Natural killer cell (primary cell): ENCODE measurements at places on chromosomes 7 and 10. TPM values are rescaled to one million over a fixed set of nuclear protein-coding genes. Genes with fewer than 3 reads are reported as not detected.
A peak's percentile ranks its signal among the peaks of the same experiment; 100 is the strongest.

DNA sequence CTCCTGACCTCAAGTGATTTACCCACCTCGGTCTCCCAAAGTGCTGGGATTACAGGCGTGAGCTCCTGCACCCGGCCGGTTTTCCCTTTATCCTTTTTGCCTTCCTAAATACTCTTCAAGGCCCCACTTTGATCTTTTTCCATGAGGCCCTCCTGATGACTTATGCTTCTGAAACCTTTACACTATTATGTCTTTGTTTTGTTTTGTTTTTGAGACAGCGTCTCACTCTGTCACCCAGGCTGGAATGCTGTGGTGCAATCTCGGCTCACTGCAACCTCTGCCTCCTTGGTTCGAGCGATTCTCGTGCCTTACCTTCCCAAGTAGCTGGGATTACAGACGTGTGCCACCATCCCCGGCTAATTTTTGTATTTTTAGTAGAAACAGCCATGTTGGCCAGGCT, 3.8 kb downstream of the STMP1 start:
- no peak for DNase-seq

GRCh38 chr10:63437116-63437949, 28.4 kb downstream of the JMJD1C start:
- DNase-seq = no peak

DNA sequence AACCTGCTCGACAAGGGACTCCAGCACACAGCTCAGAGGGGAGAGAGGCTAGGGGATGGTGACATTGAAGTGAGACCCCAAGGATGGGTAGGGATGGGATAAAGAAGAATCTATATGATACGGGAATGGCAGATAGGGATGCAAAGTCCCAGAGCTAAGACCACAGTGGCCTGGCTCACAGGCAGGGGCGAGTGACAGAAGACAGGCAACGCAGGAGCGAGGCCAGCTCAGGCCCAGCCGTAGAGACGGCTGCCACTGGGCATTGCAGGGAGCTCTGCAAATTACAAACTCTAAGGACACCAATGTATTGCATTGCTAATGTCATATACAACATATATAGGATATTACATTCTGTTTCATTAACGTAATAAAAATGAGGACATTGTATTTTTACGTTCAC, 131.4 kb downstream of the TCERG1L start:
- no peak for DNase-seq

DNA sequence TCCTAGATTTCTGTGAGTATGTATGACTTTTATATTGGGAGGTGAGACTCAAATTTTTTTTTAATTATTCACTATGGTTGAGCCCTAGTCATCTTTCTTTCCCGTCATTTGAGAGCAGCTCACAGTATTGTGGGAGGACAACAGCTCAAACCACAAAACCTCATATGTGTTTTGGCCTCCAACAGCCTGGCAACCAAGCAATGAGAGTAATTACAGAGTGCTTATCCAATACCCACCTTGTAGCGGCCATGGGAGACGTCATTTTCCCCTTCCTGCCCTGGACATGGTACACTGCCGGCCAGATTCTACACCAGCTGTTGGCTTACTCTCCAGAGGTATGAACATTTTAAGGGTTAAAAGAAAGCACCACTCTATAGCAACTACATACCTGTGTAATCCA, 49.1 kb downstream of the DOCK4 start:
- DNase-seq = no peak

GRCh38 chr10:81071087-81071796, 533.5 kb downstream of the SH2D4B start:
- DNase-seq = no peak

GRCh38 chr10:47335906-47336305, 12.3 kb upstream of the RBP3 start:
- no peak for DNase-seq

DNA sequence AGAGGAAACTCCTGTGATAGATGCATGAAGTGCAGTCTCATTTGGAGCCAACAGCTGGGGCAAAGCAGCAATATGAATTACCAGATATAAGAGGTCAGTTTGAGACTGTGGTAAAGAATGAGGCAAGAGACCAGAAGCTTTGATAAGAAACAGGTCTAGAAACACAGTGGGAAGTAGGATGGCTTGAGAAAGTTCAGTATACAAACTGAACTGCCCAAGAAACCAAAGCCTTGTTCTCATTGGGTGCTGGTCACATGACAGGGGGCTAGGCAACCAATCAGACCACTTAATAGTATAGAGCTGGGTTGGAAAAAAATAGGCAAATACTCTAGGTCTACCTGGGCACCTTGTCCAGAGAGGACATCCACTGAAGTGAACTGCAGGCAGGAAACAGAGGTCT, 46.2 kb upstream of the PLCE1 start:
- no peak for DNase-seq

- no peak for DNase-seq
Measured at GRCh38 chr7:114789161-114789560, 132.7 kb upstream of the MDFIC start.

GRCh38 chr10:51615764-51616298, 83.6 kb downstream of the CSTF2T start:
- DNase-seq = no peak

GRCh38 chr10:35000936-35001335, 89.2 kb downstream of the CUL2 start:
- DNase-seq = no peak

DNA sequence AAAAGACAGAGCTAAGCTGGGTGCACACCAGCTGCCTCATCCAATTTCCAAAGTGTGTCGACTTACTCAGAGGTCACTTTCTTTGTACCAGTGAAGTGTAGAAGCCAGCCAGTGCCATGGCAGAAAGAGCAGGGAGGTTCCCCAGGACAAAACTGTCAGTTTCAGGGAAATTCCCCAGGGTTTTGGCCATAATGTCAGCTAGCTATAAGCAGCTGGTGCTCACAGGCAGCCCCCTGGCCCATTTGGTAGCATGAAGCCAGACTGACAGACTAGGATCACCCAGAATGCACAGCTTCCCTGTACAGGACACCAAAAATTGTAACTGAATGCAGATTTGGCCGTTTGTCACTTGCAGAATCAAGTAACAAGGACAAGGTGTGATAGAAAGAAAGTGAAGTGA, 28.6 kb downstream of the MRPL32 start:
- DNase-seq = no peak

- no peak for DNase-seq
Measured at GRCh38 chr10:132332433-132332754, 401 bp downstream of the LRRC27 start.

DNA sequence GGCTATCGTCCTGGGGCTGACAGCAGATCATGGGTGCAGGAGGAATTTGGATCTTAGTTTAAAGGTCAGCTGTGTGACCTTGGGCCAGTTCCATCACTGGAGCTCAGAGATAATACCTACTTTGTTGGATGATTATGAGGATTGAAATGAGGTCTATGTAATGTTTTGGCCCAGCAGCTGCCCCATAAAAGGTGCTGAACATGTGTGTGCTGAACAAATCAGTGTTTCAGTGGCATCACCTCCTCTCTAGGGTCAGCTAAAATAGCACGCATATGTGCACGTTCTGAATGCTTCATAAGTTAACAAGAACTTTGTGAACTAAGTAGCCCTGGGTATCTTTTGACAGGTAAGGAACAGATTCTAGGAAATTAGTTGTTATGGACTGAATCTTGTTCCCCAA, 84.8 kb upstream of the LRRC18 start:
- no peak for DNase-seq

DNA sequence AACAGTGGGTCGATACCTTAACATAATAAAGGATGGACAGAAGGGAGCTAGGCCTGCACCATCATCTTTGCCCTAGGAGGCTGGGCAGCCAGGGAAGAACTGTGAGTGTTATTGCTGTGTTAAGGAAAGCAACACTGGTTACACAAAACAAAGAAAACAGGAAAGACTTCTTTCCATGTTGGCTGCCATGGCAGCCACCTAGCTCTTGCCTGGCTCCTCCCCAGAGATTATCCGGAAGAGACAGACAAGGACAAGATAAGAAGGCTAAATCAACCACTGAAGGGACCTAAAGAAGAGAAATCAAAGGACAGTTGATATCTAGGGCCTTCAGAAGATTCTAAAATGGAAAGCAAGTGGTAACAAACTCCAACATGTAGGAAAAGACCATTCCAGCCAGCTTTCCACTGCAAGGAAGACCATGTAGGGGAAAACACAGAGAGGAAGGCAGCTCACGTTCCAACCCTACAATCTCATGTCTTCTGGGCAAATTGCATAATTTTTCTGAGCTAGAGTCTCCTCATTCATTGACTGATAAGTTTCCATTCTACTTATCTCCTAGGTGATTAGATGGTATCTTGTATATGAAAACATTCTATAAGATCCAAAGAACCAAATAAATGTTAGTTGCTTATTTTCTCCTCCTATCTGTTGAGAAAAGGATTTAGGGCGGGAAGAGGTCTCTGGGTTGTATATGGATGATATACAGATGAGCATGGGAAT, 51.2 kb downstream of the SP8 start:
- no peak for DNase-seq

- no peak for DNase-seq
Measured at GRCh38 chr7:15011289-15011688, 108.7 kb upstream of the DGKB start.

DNA sequence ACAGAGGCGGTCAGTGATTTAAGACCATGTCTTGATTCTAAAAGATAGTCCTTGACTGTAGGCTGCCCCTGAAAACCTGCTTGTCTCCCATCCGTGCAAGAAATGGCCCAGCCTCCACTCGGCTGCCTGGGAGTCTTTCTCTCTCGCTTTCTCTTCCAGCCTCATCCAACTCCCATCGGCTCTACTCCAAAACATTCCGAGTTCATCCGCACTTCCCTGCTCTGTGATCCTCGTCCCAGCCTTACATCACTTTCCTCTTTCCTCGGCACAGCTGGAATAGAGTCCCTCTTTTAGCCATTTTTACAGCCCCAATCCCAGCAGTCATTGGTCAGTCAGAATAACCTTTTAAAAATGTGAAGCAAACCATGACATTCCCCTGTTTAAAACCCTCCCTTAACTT, 135.1 kb downstream of the TAX1BP1 start:
- no peak for DNase-seq

DNA sequence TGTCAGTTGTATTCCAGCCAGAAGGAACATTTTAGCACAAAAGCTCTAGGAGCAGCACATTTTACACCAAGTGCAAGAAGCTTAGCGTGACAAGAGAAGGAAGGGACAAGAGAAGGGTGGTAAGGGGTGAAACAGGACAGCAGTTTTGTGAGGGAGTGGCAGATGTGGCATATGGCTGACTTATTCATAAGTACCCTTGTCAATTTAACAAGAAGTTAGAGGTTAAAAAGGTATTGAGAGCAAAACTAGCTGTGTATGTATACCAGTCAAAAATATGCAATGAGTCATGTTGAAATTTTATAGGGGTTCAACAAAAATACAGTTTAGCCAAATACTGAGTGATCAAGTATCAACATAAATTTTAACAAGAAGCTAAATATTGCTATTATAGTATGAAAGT, 561.5 kb upstream of the POT1 start:
- DNase-seq = no peak

- no peak for DNase-seq
Measured at GRCh38 chr7:56110611-56111010, 4.3 kb upstream of the CHCHD2 start.

DNA sequence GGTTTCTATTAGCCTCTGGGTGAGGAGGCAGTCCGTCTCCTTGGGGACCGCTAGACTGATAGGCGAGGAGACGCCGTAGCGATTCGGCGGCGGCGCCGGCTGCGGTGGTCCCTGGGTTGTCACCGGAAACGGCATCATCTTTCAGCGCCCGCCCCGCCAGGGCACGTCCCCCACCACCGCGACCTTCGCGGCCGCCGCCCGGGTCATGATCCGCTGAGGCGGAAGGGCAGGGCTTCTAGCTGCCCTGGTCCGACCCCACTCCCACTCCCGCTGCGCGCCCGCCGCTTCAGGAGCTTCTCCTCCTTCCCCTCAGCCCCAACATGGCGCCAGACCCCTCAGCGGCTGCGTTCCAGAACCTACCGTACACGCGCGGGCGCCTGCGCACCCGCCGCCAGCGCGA, at the start of gene PAPOLB:
Gene PAPOLB, minus strand, starts transcription at position 358 of the 400 bp plus-strand sequence. Its CDS starts 220 bp downstream, at position 138.
- peak; percentile 66 for DNase-seq

- no peak for DNase-seq
Measured at GRCh38 chr10:126110489-126111180, 214.3 kb downstream of the FANK1 start.

GRCh38 chr10:119969609-119970008, 77.1 kb downstream of the SEC23IP start:
- DNase-seq = no peak

DNA sequence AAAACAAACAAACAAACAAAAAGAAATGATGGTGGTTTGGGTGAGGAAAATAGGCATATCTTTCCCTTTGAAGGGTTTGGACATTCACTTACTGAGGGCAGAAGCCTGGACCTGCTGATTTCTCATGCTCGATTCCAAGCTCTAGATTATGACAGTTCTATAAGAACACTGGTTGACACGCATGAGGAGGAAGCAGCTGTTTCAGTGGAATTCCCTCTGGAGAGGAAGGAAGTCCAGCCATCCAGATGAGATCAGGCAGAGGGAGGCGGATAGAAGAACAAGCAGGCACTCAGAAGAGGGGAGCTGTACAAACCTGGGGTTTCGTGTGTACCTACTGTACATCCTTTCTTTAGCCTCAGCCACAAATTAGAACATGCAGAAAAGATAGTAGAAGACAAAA, 691.9 kb downstream of the INHBA start:
- DNase-seq = no peak

DNA sequence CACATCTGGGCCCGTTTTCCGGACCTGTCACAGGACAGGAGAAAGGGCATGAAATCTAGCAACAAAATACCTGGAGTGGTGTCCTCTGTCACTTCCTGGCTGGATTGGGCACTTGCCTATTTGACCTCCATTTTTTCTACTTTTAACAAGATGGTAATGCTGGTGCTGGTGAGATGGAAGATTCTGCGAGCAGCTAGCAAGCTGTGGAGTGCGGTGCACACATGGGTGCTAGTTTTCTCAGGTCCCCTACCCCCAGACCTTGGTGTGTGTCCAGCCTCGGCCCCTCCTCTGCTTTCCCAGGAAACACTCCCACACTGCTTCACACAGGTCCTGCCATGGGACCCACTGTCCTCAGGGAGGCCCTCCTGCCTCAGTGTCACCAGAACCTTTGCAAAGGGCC, 87.7 kb downstream of the WDR11 start:
- DNase-seq = no peak

- no peak for DNase-seq
Measured at GRCh38 chr10:98858525-98858924, 377.1 kb downstream of the HPSE2 start.

- DNase-seq = no peak
Measured at GRCh38 chr7:18498341-18498740, 2.8 kb downstream of the HDAC9 start.

DNA sequence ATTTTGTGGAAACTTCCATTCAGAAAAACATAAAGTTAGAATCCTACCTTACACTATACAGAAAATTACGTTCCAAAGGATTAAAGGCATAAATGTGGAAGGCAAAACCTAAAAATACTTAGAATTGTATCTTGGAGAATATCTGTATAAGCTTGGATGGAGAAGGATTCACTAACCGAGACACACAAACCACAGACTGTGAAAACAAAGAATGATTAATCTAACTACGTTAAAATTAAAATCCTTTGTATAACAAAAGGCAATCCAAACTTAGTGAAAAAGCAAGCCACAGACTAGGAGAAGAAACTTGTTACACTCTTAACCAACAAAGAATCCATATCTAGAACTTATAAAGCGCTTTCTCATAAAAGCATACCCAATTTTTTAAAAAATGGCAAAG, 678.8 kb downstream of the INHBA start:
- DNase-seq = no peak

Gene LYZL2
- total RNA-seq = not detected

Gene TYSND1
- 12.4 TPM for total RNA-seq

Gene ARHGEF5
- total RNA-seq = 2.1 TPM

Gene SLC29A3
- 5.3 TPM for total RNA-seq

Gene ANTXRL
- not detected for total RNA-seq
